Panc1 (cell line): ENCODE measurements at places on chromosomes 16 and 17. TPM values are rescaled to one million over a fixed set of nuclear protein-coding genes. Genes with fewer than 3 reads are reported as not detected.

DNA sequence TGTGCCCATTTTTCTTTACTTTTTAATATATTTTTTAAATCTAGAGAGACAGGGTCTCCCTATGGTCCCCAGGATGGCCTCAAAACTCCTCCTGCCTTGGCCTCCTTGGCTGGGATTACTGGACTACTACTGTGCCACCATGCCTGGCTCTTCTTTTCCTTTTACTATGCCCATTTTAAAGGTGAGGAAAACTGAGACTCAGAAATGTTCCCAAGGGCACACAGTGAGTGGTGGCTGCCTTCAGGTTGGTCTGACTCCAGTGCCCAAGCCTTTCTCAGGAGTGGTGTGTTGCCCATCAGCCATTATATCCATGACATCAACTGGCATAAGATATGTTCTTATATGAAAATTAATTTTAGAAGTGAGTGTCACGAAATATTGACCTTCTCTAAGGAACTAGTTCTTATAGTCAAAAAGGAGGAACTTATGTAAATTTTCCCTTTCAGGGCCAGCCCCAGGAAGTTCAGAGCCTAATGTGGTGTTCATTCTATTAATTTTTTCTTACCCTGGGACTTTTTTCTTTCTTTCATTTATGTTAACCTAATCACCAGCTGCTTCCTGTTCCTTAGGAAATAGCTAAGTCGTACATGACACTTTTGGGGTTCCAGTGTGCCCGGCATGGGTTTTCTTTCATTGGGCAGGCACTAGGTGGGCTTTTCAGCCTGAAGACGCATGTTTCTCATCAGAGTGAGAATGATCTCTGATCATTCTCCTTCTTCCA lies 17.9 kb upstream of the SPN start:
- no peaks in the 10 kb centered on the region for H3K36me3 ChIP-seq
- DNase-seq: no peak
- no peak overlapping the region for H3K4me3 ChIP-seq
- H3K27me3 ChIP-seq: no peaks in the 10 kb centered on the region

MRPS23 gene
- 85.4 TPM for total RNA-seq

DNA sequence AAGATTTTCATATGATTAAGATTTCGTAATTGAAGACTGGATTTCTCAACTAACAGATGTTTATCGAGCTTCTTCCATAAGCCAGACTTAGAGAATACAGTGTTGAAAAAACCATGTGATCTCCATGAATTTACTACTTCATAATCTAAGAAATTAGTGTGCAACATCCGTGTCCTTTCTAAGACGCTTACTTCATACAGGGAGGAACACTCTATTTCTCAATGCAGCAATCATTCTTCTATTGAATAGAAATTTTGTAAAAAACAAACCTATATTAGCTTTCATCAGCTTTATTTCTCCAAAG lies 946.3 kb downstream of the KCNJ2 start:
- no peaks in the 10 kb centered on the region; the same call in 1 of the 2 replicates for H3K27me3 ChIP-seq
- no peak overlapping the region for H3K27ac ChIP-seq
- DNase-seq: no peak
- no peaks in the 10 kb centered on the region for H3K36me3 ChIP-seq
- no peak overlapping the region for H3K4me3 ChIP-seq
- no peaks in the 10 kb centered on the region for H3K4me1 ChIP-seq

- no peak overlapping the region for H3K4me3 ChIP-seq
- H3K27me3 ChIP-seq: no peaks in the 10 kb centered on the region
- no peak overlapping the region for H3K27ac ChIP-seq
- no peak for DNase-seq
Observed at GRCh38 chr17:7817643-7817964, 16.4 kb upstream of the KDM6B start.

DNA sequence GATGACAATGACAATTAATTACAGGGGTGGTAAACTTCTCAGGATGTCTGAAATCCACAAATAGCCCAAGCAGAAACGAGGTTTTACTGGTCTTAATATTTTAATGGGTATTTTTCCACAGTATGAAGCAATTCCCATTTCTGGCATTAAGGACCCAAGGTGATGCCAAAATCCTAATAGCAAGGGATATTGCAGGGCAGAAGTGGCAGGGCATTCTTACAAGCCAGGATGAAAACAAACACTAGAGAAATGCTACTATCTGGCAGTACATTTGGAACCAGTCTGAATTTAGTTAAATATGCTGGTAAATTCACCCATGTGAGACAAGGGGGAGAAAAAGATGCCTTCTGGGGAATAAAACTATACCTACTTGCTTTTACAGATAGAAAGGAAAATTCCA lies 45.2 kb downstream of the RND2 start:
- no peak overlapping the region for H3K27ac ChIP-seq
- no peaks in the 10 kb centered on the region for H3K4me1 ChIP-seq
- H3K4me3 ChIP-seq: no peak overlapping the region
- H3K27me3 ChIP-seq: no peaks in the 10 kb centered on the region

DNA sequence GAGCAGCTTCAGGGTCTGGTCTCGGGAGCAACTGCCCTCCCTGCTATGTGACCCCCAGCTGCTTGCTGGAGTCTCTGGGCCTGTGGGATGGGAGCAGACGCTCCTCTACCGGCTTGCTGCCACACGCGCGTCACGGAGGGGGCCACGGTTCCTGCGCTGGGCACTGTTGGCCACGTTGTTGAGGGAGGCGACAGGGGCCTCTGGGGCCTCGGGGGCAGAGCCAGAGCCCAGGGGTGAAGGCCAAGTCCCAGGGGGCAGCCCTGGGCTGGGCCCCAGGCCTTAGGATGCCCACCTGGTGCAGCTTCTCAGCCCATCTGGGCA lies 56.6 kb downstream of the ZFPM1 start:
- peaks cover 4% of the 10 kb centered on the region; the same call in 1 of the 2 replicates for H3K4me1 ChIP-seq
- no peak overlapping the region for H3K4me3 ChIP-seq
- no peaks in the 10 kb centered on the region for H3K27me3 ChIP-seq
- no peaks in the 10 kb centered on the region for H3K36me3 ChIP-seq
- H3K27ac ChIP-seq: no peak overlapping the region

GRCh38 chr17:31136319-31136718 lies 41.5 kb downstream of the NF1 start:
- no peaks in the 10 kb centered on the region for H3K36me3 ChIP-seq
- DNase-seq: no peak
- H3K4me1 ChIP-seq: peaks cover 5% of the 10 kb centered on the region
- no peak overlapping the region for H3K4me3 ChIP-seq
- H3K27me3 ChIP-seq: no peaks in the 10 kb centered on the region

DNA sequence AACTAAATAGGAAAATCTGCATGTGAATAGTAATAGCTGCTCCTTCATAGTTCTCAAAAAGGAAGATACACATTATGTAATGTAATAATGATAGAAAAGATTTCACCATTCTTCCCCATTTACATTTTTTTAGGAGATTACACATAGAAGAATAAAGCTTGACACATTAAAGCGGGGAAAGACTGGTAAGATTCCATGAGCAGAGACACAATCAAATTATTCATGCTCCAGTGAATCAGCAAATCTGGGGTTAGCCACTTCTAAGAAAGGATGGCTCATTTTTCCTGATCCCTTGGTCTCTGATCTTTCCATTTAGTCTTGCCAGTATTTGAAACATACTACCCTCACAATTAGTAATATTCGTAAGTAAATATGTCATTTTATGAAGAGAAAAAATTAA lies 81.9 kb downstream of the CA4 start:
- no peaks in the 10 kb centered on the region for H3K27me3 ChIP-seq
- no peak overlapping the region for H3K27ac ChIP-seq
- peaks cover 6% of the 10 kb centered on the region for H3K36me3 ChIP-seq
- no peaks in the 10 kb centered on the region for H3K4me1 ChIP-seq
- no peak overlapping the region for H3K4me3 ChIP-seq

MYO15B gene
- total RNA-seq: 26.5 TPM

GRCh38 chr17:79570653-79571052 lies 40.2 kb downstream of the RBFOX3 start:
- DNase-seq: no peak
- no peak overlapping the region for H3K4me3 ChIP-seq
- H3K27me3 ChIP-seq: peaks cover 7% of the 10 kb centered on the region
- no peak overlapping the region for H3K27ac ChIP-seq
- H3K4me1 ChIP-seq: peaks cover 4% of the 10 kb centered on the region; the same call in 1 of the 2 replicates
- no peaks in the 10 kb centered on the region for H3K36me3 ChIP-seq

DNA sequence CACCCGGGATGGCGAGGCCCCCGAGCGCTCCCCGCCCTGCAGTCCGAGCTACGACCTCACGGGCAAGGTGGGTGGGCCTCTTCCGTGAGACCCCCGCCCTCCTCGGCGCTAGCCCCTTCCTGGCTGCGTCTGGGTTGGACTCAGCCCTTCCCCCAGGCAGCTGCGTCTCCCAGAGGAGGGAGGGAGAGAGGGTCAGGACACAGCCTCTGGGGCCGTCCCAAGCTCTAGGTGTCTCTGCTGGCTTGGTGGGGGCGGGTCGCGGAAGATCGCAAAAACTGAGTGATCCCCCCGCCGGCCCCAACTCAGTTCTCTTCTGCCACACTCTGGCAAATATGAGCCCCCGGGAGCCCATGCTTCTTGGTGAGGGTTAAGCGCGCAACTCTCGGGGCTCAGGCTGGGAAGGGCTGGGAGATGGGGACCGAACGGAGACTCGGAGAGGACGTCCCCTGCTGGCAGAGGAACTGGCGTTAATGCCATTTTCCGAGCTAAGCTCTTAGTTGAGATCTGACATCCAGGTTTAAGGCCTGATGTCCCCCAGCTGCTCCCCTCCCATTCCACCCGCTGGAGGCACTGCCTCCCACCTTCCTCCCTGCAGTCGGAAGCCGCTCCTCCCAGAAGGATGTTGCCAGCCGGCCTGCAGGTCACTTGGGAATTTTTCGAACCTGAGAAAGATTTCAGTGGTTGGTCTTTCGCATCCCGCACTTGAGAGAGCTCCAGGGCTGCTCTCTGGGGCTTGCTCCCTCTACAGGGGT lies 419 bp downstream of the RAB37 start:
- H3K27me3 ChIP-seq: 0 out of 2 replicates have a peak, but pooled peaks cover 3% of the 10 kb centered on the region
- peaks cover 7% of the 10 kb centered on the region for H3K4me1 ChIP-seq
- peak overlapping the region; percentile 53 for H3K4me3 ChIP-seq
- no peak for DNase-seq
- H3K36me3 ChIP-seq: no peaks in the 10 kb centered on the region

DNA sequence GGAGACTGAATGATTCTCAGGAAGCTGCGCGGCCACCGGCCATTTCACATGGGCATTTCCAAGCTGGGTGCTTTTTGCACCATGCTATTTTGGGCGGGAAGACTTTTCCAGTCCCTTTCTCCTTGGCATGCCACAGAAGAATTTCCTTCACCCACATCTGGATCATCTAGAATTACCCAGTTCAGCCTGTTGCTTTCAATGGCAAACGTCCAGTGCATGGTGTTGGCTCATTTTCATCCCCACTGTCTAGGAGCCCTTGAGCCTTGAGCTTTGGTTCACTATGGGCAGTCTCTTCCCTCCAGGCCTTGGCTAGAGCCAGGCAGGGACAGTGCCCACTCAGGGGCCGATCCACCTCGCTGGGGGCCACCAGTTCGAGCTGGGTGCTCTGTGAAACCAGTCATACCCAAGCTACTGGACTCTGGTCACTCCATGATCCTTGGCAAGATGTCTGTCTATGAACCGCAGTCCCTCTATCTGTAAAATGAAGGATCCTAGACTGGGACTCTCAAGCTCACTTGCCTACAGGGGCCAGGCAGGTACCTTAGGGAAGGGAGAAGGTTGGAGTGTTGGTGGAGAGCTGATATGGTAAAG lies 71.1 kb downstream of the CYLD start:
- H3K4me3 ChIP-seq: no peak overlapping the region
- no peaks in the 10 kb centered on the region for H3K36me3 ChIP-seq
- no peaks in the 10 kb centered on the region for H3K4me1 ChIP-seq
- H3K27ac ChIP-seq: no peak overlapping the region
- DNase-seq: no peak

ETV4 gene
- total RNA-seq: 8.3 TPM

NFE2L1 gene
- 210 TPM for total RNA-seq

DNA sequence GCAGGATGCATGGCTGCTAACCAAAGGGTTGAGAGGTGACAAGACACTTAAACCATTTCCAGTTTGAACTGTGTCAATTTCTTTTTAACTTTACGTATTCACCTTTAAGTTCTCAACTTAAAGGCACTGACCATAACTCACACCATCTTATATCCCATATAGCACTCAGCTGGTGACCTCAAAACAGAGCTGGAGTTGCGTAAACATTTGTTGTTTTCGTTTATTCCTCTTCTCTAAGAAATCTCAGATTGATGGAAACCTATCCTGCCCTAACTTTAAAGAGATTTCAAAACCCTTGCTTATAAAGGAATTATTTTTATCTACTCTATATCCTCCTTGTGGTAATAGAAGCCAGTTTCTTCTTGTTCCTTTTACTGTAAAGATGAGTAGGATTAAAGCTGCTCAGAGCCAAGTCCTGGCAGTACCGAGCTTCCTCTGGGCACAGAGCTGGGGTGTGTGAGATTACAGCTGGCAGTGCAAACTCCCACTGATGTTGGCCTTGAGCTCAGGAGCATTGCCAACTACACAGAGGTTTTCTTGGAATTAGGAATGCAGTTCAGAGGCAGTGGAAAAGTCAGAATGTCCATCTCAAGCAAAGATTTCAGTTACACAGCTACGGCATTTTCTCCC lies 1.3 kb downstream of the KCTD2 start:
- H3K27me3 ChIP-seq: no peaks in the 10 kb centered on the region
- H3K36me3 ChIP-seq: peaks cover 11% of the 10 kb centered on the region; the same call in 1 of the 2 replicates
- H3K4me3 ChIP-seq: peak overlapping the region; percentile 96
- H3K4me1 ChIP-seq: peaks cover 15% of the 10 kb centered on the region

DOK4 gene
- 6.8 TPM for total RNA-seq

DNA sequence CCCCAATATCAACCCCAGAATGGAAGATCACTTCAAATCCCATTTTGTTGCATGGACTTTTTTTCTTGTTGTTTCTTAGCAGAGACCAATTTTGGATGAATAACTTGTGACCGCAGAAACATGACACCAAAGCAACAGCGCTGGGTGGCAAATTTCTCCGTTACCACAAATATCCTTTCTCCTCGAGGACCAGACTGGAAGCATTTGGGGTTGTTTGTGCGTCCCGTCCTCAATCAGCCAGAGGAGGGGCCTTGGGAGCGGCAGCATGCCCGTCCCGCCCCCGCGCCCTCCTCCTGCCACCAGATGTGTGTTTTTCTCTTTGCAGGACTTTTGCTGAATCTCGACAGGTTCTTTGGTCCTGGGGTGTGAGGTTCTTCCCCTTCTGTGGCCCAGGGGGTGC lies 282.5 kb upstream of the FOXF1 start:
- no peak overlapping the region for H3K4me3 ChIP-seq
- no peak overlapping the region for H3K27ac ChIP-seq
- H3K4me1 ChIP-seq: no peaks in the 10 kb centered on the region
- peaks cover 7% of the 10 kb centered on the region for H3K27me3 ChIP-seq
- H3K36me3 ChIP-seq: no peaks in the 10 kb centered on the region
- no peak for DNase-seq

DNA sequence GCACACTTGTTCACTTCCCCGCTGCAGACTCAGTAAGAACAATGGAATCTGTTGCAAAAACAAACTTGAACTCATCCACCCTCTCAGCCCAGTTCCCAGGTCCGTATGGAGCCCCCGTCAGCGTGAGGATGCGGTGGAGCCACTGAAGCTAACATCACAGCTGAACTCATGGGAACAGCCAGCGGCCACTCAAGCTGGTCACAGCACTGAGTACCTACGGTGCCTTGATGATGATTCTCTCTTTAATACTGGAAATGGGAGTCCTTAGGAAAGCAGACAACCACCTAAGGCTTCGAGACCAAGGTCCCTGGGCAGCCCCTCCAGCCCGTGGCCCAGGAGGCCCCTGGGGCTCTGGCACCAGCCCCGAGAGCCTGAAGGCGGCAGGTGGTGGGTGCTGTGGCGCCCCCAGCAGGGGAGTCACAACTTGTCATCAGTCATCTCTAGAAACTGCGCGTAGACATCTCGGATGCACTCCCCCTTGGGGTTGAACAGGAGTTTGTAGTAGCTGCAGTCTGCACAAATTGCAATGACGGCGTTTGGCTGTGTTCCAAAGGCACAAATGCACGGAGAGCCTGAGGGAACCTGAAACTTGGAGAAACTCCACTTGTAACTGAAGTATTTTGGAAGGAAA lies 31.0 kb upstream of the RHOT1 start:
- H3K27me3 ChIP-seq: no peaks in the 10 kb centered on the region
- no peak overlapping the region for H3K4me3 ChIP-seq
- H3K36me3 ChIP-seq: no peaks in the 10 kb centered on the region
- H3K27ac ChIP-seq: no peak overlapping the region
